ENCODE measurements at places on chromosomes 2 and 18. TPM values are rescaled to one million over a fixed set of nuclear protein-coding genes. Genes with fewer than 3 reads are reported as not detected.

ZNF397 gene
- total RNA-seq: 33.1 TPM

MMADHC gene
- 70.4 TPM for total RNA-seq

ARID5A gene
- 27.7 TPM for total RNA-seq

TMEM37 gene
- total RNA-seq: 21.7 TPM

E2F6 gene
- 12.3 TPM for total RNA-seq

EFR3B gene
- total RNA-seq: 9.0 TPM

SNORC gene
- 0.53 TPM for total RNA-seq

TPO gene
- total RNA-seq: 0.21 TPM

LNPK gene
- 32.3 TPM for total RNA-seq

TFPI gene
- total RNA-seq: 311 TPM

FAM124B gene
- total RNA-seq: 4.8 TPM

MAL gene
- total RNA-seq: 13.4 TPM

LINC00305 gene
- total RNA-seq: not detected

TTC21B gene
- 25.8 TPM for total RNA-seq

SIX3 gene
- not detected for total RNA-seq

ERLEC1 gene
- 59.7 TPM for total RNA-seq

CRYGC gene
- total RNA-seq: not detected

VIL1 gene
- 0.41 TPM for total RNA-seq

ALPG gene
- 0.53 TPM for total RNA-seq

FBXO15 gene
- 4.2 TPM for total RNA-seq

POU3F3 gene
- total RNA-seq: not detected

RAB6C gene
- not detected for total RNA-seq

CDH2 gene
- total RNA-seq: 0.68 TPM

TMEM17 gene
- total RNA-seq: 1.8 TPM

AGXT gene
- not detected for total RNA-seq

LOXHD1 gene
- 2.9 TPM for total RNA-seq

CHRNG gene
- total RNA-seq: not detected

COL5A2 gene
- 26.3 TPM for total RNA-seq

VWA3B gene
- 7.9 TPM for total RNA-seq

NAB1 gene
- total RNA-seq: 39.9 TPM

REG1B gene
- total RNA-seq: not detected

COLEC11 gene
- 0.30 TPM for total RNA-seq

DSG2 gene
- total RNA-seq: 27.6 TPM

DAW1 gene
- total RNA-seq: 4.9 TPM

DPYSL5 gene
- total RNA-seq: not detected

All from lower lobe of right lung (tissue), 2 donors.